ENCODE measurements at places on chromosomes 3 and 15. TPM values are rescaled to one million over a fixed set of nuclear protein-coding genes. Genes with fewer than 3 reads are reported as not detected.

GRCh38 chr3:84039099-84039498 lies 919.7 kb upstream of the CADM2 start:
- DNase-seq, result no peak

DNA sequence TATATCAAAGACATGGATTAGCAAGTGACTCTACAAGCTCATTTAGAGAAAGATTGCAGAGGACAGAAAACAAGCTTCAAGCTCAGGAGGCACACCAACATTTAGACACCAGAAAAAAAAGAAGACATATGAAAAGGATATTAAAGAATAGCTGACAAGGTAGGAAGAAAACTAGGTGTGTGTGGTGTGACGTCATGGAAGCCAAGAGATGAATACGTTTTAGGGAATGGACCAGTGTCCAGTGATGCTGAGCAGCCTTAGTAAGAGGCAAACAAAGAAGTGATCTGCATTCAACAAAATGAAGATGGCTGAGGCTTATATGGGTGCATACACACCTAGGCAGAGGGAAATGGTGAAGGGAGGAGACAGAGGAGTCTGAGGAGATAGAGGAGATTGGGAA lies 377.4 kb downstream of the ROBO1 start:
- no peak for DNase-seq

- DNase-seq, result peak; percentile 56
Observed at GRCh38 chr3:189394599-189395121, 222.9 kb downstream of the TPRG1 start.

Gene SLC25A20
- total RNA-seq, result 11.9 TPM

Gene LMOD3
- total RNA-seq, result not detected

Gene CYP1A2
- total RNA-seq, result not detected

Gene TUBGCP5
- total RNA-seq, result 32.6 TPM

Gene TADA3
- total RNA-seq, result 102 TPM

Gene CLRN1
- not detected for total RNA-seq

DNA sequence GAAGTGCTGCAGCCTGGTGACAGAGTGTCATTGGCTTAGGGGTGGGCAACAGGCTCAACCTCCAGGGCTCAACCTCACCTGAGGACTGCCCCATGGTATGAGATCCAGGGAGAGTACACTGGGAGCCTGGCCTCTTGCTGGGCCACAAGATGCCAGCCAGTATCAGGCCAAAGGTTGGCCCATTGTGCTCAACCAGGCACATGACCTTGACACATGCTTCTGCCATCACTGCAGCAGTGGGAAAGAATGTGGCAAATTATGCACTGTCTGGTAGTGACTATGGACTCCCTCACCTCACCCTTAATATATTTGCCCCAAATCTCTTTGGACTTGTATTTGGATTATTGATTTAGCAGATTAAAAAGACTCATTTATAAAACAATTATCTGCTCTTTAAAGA lies 233.9 kb upstream of the GOLGA6L4 start:
- no peak for DNase-seq

DNA sequence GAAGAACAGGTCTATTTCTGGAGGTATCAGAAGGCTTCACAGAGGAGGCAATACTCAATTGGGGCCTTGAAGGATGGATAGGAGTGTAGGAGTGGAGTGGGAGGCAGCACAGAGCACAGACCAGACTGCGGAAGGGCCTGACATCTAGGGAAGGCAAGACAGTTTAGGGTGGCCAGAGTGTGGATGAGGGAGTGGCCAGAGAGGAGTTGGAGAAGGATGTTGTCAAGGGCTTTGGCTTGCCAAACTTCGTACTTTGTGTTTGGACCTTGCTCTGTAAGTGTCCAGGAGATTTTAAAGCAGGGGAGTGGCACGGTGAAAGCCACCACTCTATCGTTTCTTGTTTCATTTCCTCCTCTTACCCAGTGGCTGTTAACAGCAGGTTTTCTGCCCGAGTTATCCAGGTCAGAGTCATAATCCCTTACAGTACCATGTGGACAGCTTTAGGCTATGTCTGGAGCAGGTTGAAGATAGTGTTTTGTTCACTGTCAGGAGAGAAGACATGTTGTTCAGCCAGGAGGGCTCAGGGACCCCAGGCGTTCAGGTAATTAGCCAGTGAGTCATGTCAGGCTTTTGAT lies 12.3 kb downstream of the SMAD3 start:
- peak; percentile 71 for DNase-seq

Gene BTD
- 31.1 TPM for total RNA-seq

Gene COL6A6
- total RNA-seq, result under 0.01 TPM

DNA sequence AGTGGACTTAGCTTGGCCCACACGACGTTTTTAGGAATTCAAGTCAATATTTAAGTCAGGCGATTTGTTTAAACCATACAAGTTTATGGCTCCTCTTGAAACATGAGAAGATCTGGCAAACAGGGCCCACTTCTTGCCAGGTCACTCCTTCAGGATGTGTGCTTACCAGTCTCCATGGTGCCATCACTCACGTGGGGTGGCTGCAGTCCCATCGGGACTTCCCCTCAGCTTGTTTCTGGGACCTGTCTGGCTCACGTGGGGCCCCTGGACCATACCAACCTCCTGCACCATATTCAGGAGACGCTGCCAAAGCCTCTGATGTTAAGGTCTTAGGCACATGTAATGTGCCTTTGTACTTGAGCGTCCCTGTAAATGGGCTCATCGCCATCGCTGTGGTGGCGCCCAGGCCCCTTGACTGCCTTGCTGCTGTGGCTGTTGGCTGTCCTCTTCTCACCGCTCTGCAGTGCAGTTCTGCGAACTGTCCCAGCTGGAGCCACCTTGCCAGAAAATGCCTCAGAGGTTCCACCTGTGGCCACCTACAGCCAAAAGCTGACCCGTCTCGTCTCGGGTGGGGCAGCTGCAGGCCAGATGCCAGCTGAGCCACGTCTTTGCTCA lies 8.9 kb downstream of the MCM2 start:
- DNase-seq, result peak; percentile 29

GRCh38 chr3:170330366-170330765 lies 27.1 kb upstream of the SKIL start:
- DNase-seq, result peak; percentile 56

GRCh38 chr3:134879990-134880389 lies 84.9 kb downstream of the EPHB1 start:
- no peak for DNase-seq

- DNase-seq, result no peak
Observed at GRCh38 chr3:143727391-143727790, 120.9 kb downstream of the SLC9A9 start.

Gene GPR171
- total RNA-seq, result not detected

GRCh38 chr3:129002573-129003569 lies 1.8 kb downstream of the EFCC1 start:
- peak; percentile 77 for DNase-seq

- DNase-seq, result no peak
Observed at GRCh38 chr3:15682561-15683185, 81.1 kb downstream of the BTD start.

Gene CPN2
- total RNA-seq, result 0.29 TPM

GRCh38 chr15:68401496-68402431 lies 30.2 kb downstream of the ITGA11 start:
- DNase-seq, result no peak

Gene HRG
- not detected for total RNA-seq

DNA sequence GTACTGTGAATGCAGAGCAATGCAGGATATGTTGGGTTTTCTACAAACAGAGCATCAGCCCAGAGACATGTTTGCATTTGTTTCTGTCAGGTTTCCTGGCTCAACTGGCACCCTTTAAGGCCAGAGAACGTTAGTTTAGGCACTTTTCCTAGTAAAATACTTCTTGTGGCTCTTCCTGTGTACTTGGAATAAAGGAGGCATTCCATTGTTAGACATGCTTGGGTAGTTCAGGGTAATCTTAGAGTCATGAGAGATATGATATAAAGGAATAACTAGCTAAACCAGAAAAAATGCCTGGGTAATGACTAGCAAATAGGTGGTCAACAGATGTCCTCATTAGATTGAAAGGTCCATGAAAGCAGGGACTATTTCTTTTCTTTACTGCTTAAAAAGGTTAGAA lies 60.4 kb upstream of the RBM5 start:
- DNase-seq, result peak; percentile 80

DNA sequence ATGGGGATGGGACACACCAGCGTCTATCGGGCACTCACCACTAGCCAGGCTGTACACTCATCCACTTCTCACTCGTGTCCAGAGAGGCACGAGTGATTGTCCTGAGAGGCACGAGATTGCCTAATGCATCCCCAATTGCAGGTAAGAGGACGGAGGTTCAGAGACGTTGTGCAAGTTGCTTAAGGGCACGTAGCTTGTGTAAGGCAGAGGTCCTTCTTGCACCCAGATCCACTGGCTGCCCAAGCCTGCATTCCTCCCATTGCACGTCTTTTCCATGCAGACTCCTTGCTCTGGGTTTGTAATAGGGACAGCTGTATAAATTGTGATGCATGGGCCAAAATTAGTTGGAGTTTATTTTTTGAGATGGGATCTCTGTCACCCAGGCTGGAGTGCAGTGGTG lies 264.3 kb downstream of the PLCL2 start:
- no peak for DNase-seq

- peak; percentile 92 for DNase-seq
Observed at GRCh38 chr15:43517354-43518196, at the start of gene MAP1A. TSS of gene MAP1A (plus strand) at chr15:43517608. CDS start at chr15:43521474, 3,866 bp downstream.

Gene COPS2
- 101 TPM for total RNA-seq

DNA sequence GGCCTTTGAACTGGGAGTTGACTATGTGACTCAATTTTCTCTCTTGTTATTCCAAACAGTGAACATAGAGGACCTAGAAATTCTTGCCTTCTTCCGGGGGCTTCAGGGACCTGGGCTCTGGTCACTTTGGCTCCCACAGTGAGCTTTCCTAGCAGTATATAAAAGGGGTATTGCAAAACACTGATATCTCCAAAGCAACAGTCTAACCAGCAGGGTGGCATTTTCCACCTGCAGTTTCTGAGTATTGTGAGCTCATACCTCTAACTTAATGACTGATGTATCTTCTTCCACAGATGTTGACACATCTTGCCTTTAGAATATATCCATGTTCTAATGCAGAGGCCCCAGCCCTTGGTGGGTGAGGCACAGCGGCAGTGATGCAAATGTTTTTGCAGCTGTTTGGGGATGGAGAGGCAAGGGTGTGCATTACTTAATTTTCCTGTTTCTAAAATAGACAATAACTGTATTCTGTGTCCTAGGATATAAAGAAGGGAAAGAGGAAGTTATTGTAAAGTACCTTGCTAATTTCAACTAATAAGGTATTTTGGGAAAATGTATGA lies 45.7 kb upstream of the ADGRG7 start:
- DNase-seq, result no peak

- no peak for DNase-seq
Observed at GRCh38 chr3:149790268-149790667, 2.1 kb downstream of the ANKUB1 start.

DNA sequence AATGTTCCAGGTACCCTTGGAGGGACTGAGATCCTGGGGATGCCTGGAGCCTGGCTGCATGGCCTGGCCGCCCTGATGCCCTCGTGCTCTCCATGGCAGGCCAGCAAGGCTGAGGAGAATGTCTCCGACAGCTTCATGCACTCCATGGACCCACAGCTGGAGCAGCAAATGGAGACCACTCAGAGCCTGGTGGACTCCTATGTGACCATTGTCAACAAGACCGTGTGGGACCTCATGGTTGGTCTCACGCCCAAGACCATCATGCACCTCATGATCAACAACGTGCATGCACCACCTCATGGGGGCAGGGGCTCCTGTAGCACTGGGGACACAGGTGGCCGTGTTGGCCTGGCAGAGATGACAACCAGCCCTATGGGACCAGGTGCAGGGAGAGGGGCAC lies 19.7 kb downstream of the GOLGA6A start:
- DNase-seq, result peak; percentile 34

Gene TMC3
- not detected for total RNA-seq

GRCh38 chr3:43638594-43639447 lies 17.0 kb upstream of the ANO10 start:
- no peak for DNase-seq

- no peak for DNase-seq
Observed at GRCh38 chr15:63367390-63367789, 14.3 kb downstream of the CA12 start.

DNA sequence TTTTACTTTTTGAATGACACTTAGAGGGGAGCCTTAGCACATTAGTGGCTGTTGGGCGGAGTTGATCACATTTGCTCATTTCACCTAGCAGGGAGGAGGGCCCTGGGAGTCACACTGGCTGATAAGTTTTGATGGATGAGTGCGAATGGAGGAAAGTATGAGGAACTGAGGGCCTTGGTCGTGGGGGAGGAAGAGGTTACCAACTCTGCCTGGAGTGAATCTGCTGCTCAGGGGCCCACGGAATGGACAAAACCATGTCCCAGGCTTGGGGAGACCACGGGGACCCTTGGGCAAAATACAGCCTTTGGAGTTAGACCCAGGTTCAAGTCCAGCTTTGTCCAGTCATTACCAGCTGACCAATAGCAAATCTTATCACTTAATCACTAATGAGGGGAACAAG lies 5.1 kb upstream of the FLNB start:
- peak; percentile 18 for DNase-seq

DNA sequence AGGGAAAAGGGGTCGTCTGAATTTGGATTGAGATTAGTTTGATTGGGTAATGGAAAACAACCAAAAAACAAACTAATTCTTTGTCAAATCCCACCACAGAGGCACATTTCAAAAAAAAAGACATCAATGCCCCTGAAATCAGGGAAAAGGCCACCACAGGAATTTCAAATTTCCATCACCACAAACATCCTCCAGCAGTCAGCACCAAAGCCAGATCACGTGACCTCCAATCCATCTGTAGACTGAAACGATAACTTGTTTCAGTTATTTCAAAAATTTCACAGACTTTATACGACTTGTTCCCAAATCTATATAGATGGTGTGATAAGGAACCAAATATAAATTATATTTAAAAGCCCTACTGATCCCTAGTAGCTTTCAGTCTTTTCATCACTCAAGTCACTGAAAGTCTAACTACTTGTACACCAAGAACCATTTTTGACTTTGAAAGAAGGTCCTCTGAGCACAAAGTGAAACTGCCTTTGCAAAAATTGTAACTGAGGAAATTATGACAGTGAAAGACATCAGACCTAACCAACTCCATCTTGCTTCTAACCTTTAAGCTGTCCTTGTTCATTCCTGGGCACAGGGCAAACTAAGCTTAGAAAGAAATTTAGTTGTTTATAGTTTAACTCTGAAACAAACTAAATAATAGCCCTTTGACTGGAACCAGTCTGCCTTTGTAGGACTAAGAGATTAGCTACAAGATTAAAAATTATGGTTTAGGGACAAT lies 48.1 kb upstream of the PLCL2 start:
- no peak for DNase-seq

Gene IL17RB
- total RNA-seq, result 0.29 TPM

GRCh38 chr15:84987949-84988624 lies 6.4 kb downstream of the PDE8A start:
- DNase-seq, result no peak

DNA sequence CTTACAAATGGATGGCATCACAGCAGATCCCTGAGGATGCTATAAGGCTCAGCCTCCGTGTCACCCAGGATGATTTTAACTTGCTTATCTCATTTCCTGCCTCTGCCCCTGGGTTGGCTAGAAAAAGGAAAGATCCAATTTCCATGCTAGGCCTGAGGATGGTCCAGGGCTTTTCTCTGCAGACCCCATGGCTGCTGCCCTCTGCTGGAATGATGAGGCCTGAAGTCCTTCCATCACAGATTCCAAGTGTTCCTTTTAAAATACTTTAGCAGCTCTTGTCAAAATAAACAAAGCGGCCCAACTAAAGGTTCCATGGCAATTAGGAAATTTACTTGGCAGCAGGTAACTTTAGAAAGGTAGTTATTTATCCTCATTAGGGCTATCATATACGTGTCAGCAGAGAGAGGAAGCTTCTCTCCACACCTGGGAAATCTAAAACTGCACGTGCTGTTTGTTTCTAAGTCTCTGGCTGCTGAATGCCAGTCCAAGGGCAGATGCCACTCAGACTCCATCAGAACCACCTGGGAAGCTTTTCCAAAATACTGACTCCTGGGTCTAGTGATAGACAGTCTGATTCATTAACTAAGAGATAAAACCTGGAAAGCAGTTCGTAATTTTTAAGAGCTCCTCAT lies 401.9 kb upstream of the IL12A start:
- no peak for DNase-seq

Gene TNK2
- 11.6 TPM for total RNA-seq

All from osteoblast (primary cell).